Kidney glomerular epithelial cell (primary cell): ENCODE measurements at places on chromosomes 7 and 10.

- no peak for DNase-seq
These were observed 4.9 kb downstream of the DYNC1I1 start for GRCh38 chr7:95777269-95777668.

- DNase-seq: no peak
These were observed 30.9 kb upstream of the CREB3L2 start for GRCh38 chr7:138032770-138033169.

DNA sequence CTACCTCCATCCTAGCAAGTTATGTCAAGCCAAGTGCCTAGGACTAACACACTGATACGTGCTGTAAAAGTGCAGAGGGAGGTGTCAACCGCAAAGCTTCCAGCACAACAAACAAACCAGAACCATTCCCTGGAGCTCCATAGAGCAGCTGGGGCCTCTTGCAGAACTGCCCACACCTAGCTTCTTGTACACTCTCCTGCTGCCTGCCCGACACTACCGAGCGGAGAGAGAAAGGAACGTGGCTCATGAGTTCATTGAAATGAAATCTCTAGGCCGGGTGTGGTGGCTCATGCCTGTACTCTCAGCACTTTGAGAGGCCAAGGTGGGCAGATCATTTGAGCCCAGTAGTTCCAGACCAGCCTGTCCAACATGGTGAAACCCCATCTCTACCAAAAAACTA lies 73.5 kb downstream of the MKI67 start:
- no peak for DNase-seq

- no peak for DNase-seq
These were observed 439.3 kb downstream of the ADRA2A start for GRCh38 chr10:111516144-111516543.

DNA sequence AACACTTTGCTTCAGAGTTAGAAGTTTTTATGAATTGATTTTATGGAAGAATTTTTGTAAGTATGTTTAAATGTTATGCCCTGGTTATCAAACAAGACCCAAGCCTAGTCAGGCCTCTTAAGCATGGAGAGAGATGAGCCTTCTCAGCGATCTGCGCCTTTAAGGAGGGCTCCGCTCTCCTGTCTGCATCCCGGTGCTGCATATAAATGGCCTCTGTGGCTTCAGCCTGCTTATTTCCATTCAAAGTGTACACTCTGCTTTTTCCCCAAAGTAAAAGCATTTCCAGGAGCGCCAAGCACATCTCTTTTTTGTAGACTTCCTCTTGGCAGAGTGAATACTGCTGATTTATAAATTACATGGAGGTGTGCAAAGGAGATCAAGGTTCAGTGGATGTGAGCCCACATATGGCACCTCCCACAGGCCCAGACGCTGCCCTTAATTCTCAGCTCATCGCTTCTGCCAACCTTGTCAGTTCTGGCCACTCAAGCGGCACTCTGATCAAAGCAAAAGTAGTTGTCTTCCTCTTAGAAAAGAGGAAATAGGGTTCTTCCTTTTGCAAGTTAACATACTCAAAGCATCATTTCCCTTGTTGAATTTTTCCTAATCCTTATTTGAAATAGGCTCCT lies 70.0 kb upstream of the SFMBT2 start:
- no peak for DNase-seq

DNA sequence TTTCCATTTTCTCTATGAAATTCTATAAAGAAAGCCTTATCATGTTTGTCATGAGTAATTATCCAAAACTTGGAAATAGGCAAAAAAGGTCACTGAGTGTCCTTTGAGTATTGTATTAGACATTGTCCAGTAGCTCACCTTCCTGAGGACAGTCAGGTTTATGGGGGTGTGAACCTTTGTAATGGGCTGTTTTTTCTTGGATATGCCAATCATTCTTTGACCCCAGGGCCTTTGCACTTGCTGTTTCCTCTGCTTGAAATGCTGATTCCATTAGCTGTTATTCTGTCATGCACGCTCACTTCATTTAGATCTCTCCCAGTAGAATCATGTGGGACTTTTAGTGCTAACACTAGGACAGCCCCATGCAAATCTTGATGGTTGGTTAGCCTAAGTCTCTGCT lies 4.9 kb downstream of the CCDC172 start:
- no peak for DNase-seq

- peak; percentile 15 for DNase-seq
These were observed 59.4 kb downstream of the ST7 start for GRCh38 chr7:117012696-117013095.

DNA sequence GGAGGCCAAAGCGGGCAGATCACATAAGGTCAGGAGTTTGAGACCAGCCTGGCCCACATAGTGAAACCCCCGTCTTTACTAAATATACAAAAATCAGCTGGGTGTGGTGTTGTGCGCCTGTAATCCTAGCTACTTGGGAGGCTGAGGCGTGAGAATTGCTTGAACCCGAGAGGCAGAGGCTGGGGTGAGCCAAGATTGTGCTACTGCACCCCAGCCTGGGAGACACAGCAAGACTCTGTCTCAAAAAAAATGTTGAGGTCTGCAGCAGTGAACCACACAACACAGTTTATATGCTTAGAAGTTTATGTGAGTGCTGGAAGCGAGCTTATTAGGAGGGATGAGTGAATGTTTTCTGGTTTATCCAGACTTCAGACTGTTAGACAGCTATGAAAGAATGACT lies 10.4 kb downstream of the LHPP start:
- DNase-seq: no peak

GRCh38 chr7:452226-452751 lies 67.4 kb downstream of the PDGFA start:
- DNase-seq: no peak

GRCh38 chr7:70599446-70600190 lies 532.3 kb upstream of the GALNT17 start:
- DNase-seq: no peak

DNA sequence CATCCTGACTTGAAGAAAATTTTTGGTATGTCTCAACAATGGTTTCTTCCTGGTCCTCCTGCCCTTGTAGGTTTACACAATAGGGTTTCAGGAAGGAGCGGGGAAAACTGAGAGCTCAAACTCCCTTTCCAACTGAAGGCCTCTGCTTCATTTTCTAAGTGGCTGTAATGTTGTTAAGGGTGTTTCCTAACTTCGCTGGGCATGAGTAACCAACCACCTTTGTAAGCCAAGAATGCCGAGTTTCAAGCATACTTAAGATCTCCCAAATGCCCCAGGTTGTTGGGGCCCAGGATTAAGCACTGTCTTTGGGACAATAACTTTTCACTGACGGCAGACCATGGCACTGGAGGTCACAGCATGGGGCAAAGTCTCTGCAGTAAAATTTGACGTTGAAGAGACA lies 33.6 kb upstream of the DRGX start:
- no peak for DNase-seq

DNA sequence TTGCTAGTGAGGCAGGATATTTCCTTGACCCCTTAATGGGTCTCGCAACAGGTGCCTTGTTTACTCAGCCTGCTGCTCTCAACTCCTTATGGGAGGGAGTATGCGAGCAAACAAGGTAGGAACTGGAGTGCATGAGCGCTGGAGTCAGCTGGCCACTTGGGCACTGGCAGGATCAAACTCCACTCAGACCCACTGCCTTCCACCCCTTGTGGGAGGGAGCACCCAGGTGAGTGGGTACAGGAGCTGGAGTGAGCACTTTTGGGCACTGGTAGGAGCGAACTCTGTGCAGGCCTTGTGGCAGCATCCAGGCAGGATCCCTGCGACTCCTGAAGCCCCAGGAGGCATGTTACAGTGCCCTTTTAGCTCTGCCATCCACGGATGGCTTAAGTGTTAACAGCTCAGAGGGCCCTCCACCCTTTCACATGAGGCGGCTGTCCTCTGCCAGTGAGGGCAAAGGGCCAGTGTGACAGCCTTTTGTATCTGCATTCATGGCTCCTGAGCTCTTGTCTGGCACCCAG lies 123.2 kb downstream of the ST7 start:
- no peak for DNase-seq

GRCh38 chr7:151310578-151310977 lies 31.0 kb upstream of the NUB1 start:
- DNase-seq: peak; percentile 51

- no peak for DNase-seq
These were observed 130.0 kb upstream of the TMEM72 start for GRCh38 chr10:44781131-44781530.

DNA sequence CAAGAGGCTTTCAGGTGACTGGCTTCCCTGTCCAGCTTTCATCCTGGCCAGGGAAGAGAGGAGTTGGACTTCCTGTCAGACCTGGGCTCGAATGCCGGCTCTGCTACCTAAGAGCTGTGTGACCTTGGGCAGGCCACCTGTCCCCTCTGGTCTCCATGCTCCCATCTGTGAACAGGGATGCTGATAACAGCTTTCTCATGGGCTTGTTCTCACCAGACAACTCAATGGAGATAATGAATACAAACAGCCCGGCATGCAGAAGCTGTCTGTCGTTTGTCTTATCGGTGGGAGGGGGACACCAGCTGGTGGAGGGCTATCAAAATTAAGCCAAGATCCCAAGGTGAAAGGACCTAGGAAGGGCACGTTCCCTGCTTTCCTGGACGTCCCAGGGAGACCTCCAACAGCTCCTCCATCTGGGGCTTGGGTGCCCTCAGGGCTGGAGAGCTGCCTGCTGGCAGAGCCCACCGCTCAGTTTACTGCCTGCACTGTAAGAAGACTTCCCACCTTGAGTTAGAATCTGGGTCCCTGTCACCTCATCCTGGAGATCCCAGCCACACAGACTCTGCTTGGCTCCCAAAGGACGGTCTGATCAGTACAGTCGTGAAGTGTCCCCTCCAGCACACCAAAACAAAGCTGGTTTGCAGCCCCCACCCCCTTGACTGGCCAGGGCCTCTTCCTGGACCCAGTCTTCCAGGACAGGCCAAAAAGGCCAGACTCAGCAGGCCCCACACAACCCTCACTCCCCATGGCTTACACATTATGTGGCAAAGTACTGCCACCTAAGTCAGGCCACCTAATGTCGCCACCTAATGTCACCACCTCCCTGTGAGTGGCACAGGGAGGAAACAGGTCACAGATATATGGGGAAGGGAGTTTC lies 40.9 kb downstream of the PPIF start:
- DNase-seq: no peak

- no peak for DNase-seq
These were observed 83.2 kb upstream of the SFMBT2 start for GRCh38 chr10:7493996-7494395.

DNA sequence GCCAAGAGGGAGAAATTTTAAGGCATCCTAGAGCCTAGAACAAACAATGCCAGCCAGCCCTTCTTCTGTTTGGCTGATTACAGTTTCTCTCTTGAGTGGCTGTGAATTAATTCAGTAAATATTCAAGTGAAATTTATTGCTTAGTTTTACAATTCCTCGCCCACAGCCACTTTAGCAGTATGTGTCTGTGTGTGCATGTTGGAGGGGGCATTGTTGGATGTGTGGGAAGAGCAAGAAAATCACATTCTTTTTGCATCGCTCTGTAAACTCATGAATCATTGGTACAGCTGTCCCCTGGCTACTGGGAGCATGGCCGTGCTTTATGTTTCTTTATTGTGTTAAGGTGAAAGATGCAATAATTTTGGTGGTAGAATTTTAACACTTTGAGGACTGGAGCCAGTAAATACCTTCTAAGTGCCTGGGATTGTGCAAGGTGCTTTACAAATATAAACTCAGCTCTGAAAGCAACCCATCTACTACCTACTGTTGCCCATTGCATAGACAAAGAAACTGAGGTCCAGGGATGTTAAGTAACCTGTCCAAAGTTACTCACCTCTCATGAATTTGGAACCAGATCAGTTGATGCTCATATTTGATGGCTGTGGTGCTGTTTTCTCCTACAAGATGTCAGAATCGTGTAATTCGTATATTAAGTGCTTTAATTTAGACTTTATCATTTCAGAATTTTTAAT lies 89.9 kb upstream of the BTBD16 start:
- peak; percentile 82 for DNase-seq

DNA sequence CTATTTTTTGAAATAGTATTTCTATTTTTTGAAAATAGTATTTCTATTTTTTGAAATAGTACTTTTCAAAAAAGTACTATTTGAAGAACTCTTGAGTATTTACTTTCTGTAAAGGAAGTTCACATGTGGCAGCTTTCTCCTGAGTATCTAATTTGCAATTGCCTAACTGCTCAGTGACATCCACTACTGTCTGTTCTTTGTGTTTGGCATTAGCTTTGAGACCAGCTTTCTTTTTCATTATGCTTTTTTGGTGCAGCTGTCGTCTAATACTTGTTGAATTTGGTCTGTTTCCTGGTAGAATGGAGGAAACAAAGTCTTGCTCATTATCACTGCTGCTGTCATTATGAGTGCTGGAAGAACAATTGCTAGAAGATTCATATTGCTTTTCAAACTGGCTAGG lies 99.1 kb downstream of the BMPR1A start:
- DNase-seq: no peak

DNA sequence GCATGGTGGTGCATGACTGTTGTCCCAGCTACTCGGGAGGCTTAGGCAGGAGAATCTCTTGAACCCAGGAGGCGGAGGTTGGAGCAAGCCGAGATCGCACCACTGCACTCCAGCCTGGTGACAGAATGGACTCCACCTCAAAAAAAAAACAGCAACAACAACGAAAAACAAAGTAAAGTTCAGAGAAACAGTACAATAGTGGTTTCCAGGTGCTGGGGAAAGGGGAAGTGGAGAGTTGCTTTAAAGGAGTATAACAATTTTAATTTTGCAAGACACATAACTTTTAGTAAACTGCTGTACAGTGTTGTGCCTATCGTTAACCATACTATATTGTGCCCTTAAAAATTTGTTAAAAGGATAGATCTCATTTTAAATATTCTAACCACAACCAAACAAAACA lies 662.7 kb upstream of the POT1 start:
- no peak for DNase-seq

GRCh38 chr7:13067036-13067435 lies 379.6 kb downstream of the ARL4A start:
- DNase-seq: no peak

DNA sequence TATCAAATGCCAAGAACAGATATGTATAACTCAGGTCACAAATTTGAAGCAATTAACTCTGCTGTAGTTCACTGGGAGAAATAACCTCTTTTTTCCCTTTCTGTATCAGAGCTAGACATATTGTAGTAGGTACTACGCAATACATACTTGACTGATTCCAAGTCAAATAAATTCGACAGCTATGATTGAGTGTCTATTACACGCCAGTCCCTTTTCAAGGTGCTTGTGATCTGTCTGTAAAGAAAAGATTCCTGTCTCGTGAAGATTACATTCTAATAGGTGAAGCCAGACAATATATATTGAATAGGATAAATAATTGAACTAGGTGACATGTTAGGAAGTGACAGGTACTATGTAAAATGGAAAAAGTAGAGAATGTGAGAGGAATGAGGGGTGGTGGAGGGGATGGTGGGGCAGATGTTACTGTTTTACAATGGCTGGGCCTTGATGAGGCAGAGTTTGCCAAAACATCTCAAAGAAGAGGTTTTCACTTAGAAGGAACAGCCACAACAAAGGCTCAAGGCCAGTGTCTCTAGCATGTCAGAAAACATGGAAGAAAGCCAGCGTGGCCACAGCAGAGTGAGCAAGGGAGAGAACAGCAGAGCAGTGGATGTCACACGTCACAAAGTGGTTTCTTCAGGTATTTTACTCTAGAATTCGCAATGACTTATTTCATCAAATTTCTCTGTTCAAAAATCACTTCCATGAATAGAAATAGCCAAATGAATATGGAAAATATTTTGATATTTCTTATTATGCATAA lies 282.6 kb upstream of the CACNA2D1 start:
- no peak for DNase-seq

- DNase-seq: no peak
These were observed 867.2 kb downstream of the CCSER2 start for GRCh38 chr10:85195596-85195995.
